ENCODE measurements at places on chromosomes 13 and 19.

DNA sequence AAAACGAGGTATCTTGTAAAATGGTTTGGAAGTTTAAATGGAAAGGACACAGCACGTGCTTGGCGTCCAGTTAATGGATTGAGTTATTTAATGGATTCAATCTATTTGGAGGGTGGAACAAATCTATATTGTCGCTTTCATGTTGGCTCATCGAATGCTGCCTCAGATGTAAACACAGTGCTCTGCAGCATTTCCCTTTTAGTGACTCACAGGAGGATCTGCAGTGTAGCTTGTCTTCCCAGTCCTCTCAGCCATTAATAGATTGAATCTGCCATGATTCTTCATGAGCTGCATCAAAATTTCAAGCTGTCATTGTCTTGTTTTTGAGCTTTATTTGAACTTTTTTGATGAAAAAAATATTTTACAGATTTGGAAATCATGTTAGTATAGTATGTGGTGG lies 44.7 kb downstream of the DHRS12 start:
- peak; percentile 37 for DNase-seq

- peak; percentile 38 for DNase-seq
Observed at GRCh38 chr19:11446652-11447301, 11.3 kb downstream of the PRKCSH start.

GRCh38 chr19:14497228-14497921 lies 1.4 kb upstream of the GIPC1 start:
- peak; percentile 69 for DNase-seq

GRCh38 chr19:20453425-20453935 lies 112.1 kb downstream of the ZNF737 start:
- no peak for DNase-seq

- no peak for DNase-seq
Observed at GRCh38 chr13:31614073-31614472, 125.3 kb upstream of the RXFP2 start.

DNA sequence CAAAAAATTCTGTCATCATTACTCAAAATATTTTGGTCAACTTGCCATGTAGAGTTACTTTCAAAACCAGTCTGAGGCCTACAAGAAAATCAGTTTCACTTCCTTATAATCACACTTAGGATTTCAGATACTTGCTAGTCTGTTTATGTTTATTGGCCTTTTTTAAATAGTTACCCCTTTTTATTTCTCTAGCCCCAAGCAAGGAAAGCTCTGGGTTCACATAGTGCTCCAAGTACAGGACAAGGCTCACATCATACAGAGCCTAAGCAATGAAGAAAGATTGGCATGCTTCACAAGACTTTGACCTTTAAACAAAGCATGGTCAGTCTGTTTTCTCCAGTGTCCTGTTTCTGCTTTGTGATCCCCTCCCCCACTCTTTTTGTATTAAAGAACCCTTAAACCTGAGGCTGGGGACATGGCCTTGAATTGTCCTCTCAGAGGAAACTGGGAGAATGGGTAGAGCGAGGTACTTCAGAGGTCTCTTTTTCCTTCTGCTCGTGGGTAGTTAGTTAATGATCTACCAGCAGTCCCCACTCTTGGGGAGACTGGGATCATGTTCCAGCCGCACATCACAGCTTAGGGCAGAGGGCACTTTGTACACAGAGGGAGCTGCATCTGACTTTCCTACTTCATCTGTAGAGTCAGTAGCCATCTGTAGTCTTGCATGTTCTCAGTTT lies 30.7 kb downstream of the CEACAM1 start:
- no peak for DNase-seq

GRCh38 chr19:2167896-2168618 lies 4.3 kb downstream of the DOT1L start:
- DNase-seq = peak; percentile 72

DNA sequence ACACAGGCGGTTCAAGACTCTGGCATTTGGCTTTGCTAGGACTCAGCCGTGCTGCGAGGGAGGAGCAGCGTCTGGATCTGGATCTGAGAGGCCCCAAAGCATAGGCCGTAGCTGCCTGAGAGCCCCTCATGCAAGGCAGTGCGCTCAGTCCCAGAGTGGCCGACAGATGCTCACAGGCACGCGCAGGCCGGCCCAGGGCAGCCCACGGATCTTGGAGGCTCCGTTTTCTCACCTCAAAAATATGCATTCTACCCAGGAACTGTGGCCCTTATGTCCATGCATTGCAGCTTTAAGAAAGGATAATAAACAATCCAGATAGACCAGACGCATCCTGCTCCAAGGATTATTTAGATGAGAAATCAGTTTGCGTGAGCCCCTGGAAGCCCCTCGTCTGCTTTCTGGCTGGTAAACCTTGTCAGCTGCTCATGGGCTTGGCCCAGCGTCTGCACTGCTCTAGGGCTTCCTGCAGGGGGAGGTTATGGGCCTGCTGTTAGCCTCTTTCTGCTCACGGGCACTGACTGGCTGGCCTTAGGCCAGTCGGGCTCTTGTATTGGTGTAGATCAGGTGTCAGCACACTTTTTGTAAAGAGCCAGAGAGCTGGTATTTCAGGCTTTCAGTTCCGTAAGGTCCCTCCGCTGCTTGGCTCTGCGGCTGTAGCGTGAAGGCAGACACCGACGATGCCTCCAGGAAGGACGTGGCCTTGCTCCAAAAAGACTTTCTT lies 24.2 kb downstream of the TEX29 start:
- DNase-seq = no peak

DNA sequence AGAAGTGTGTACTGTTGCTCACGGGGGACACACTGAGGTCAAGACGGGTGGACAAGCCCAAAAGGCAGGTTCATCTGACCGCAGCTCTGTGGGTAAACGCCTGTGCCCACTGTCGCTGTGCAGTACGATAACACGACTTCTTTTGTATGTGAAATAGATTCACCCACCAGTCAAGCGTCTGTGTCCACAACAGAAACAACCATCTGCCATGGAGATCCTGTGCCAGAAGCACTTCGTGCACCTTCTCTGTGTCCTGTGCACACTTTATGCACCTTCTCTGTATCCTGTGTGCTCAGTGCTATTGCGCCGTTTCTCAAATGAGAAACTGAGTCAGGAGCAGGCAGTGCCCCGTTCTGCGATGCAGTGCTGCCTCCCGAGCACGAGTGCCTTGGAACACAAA lies 138.9 kb downstream of the ATP11A start:
- no peak for DNase-seq

DNA sequence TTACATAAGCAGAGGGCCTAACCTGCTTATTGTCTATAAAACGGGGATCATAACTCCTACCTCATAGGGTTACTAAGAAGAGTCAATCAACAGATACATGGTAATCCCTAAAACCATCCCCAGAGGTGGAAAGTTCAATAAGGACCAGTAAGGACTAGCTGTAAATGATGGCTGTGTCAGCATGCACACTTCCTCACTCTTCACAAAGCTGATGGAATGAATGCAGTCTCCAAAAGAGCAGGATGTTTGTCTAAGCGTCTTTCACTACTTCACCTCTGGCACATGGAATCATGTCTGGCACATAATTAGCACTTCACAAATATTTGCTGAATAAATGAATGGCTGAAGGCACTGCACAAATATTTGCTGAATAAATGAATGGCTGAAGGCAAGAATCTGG lies 134.2 kb downstream of the MIPEP start:
- no peak for DNase-seq

DNA sequence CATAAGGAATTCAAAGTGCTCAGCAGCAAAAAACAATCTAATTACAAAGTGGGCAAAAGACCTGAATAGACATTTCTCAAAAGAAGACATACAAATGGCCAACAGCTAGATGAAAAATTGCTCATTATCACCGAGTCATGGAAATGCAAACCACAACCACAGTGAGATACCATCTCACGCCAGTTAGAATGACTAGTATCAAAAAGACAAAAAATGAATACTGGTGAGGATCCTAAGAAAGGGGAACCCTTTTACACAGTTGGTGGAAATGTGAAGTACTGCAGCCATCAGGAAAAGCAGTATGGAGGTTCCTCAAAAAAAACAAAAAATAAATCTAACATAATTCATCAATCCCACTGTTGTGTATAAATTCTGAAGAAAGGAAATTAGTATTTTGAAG lies 1206.1 kb downstream of the EFNB2 start:
- no peak for DNase-seq

DNA sequence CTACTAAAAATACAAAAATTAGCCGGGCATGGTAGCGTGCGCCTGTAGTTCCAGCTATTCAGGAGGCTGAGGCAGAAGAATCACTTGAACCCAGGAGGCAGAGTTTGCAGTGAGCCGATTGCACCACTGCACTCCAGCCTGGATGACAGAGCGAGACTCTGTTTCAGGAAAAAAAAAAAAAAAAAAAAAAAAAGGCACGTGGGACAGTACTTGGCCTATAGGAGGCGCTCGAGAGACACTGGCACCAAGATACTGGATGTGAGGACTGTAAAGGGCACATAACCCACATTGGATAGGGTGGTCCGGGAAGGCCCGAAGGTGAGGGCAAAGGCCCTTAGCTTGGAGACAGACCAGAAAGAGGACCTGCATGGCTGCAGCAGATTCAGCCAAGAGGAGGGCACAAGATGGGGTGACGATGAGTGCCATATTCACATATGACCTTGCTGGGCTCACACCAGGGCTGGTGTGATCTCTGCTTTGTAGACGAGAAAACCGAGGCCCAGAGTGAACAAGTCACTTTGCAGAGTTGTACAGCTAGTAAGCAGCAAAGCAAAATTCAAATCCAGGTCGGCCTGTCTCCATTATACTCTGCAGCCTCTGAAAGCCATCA lies 89.4 kb downstream of the DPF1 start:
- peak; percentile 22 for DNase-seq

DNA sequence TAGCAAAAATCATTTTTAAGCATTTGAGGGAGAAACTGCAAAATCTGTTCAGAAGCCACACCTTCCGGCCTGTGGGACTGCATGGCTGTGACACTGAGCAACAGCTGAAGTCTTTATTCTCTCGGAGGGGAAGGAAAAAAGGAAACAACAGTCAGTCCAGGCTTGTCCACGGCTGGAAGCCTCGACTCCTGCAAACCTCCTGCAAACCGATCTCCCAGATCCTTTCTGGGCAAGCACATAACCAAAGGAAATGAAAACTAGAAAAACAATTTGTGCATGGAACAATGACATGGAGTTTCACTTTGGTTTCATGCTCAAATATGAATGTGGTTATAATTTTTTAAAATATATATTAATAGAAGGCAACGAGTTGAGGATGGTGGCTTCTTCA lies 1.0 kb downstream of the COL4A1 start:
- DNase-seq = no peak

GRCh38 chr13:97568850-97569249 lies 134.9 kb downstream of the RAP2A start:
- DNase-seq = peak; percentile 38

- peak; percentile 78 for DNase-seq
Observed at GRCh38 chr13:35953537-35954206, 177.5 kb downstream of the DCLK1 start.

DNA sequence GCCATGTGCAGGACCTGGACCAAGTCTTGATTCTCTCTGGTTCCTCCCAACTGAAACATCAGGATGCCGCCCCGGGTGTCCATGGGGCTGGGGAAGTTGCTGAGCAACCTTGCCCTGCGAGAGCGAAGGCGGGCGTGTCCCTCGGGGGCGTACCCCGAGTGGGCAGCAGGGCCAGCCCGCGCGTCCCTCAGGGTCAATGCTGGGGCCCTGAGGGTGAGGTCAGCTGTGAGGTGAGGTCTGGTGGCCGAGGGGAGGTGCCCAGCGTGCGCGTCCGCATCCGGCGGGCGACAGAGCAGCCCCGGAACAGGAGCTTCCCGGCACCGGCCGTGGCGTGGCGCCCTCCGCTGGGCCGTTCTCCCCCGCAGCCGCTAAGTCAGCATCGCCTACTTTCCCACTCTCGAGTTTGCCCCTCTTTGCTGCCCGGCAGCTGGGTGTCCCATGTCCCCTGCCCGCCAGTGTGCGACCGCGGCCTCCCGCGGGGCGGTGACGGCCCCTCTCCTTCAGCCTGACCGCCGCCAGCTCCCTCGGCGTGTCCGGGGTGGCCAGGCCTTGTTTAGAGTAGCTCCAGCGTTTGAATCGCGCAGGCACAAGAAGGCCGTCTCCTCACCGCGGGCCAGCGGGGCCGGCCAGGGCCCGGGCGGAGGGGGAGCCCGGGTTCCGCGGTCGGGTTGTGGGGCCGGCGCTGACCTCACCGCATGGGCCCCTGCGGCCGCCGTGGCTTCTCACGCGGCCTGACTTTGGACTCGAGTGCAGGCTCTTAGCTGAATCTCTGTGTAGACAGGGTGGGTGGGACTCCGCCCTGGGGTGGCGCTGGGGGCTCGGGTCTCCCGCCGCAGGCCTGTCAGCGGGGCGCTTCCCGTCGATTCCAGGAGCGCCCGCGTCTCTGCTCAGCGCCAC lies 33.0 kb downstream of the GJA3 start:
- no peak for DNase-seq

DNA sequence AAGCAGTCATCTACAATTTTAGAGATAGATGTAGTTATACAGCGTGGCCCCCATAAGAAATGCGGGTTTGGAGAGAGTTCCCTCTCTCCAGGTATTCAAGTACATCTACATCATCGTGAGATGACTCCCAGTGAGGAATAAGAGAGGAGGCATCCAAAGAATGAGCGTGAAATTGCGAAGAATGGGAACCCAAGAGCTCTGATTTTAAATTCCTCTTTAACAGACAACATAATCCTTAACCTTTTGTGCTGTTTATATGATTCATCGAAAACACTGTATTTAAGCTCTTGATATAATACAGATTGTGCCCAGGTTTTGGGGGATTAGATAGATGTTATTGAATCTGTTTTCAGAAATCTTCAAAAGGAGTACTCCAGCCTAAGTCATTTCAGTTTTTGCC lies 161.5 kb downstream of the COG6 start:
- no peak for DNase-seq

DNA sequence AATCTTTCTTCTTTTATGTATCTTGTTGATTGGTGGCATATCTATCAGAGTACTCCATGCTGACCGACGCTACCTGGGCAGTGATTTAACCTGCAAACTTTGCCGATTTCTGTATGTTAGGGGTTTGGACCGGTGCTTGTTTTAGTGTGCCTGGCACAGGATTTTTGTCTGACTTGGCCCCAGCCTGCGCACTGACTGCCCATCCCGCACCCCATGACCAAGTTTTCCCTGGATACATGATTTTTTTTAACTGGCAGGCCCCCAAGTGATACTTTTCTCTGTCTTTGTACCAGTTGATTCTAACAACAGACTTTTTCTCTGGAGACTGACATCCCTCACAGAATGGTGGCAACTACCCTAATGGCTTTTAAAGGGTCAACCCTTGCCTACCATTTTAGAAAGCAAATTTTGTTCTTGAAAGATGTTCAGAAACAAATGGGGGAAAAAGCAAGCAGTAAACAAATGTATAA lies 69.0 kb upstream of the C1QTNF9B start:
- no peak for DNase-seq

DNA sequence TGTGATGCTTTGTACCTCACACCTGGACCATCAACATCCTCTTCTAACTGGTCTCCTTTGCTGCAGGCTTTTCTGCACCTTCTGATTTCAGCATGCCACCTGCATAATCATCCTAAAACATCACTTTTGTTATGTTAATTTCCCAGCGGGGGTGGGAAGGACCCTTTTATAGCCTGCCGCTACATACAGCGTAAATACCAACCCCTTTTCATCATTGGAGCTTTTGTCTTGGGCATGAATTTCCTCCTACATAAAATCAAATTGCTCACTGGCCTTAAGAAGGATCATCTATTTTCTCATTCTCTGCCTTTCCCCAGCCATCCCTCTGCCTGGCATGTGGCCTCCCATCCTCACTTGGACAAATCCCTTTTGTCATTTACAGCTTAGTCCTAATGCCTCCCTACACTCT lies 124.7 kb downstream of the RBM26 start:
- DNase-seq = no peak
